Ammon's horn (tissue), 1 donor: ENCODE measurements at places on chromosomes 3 and 15.

- DNase-seq, result peak; percentile 81
Measured at GRCh38 chr3:150384296-150385212, 23.5 kb upstream of the TSC22D2 start.

- DNase-seq, result no peak
Measured at GRCh38 chr3:184525337-184526087, 36.1 kb upstream of the EPHB3 start.

DNA sequence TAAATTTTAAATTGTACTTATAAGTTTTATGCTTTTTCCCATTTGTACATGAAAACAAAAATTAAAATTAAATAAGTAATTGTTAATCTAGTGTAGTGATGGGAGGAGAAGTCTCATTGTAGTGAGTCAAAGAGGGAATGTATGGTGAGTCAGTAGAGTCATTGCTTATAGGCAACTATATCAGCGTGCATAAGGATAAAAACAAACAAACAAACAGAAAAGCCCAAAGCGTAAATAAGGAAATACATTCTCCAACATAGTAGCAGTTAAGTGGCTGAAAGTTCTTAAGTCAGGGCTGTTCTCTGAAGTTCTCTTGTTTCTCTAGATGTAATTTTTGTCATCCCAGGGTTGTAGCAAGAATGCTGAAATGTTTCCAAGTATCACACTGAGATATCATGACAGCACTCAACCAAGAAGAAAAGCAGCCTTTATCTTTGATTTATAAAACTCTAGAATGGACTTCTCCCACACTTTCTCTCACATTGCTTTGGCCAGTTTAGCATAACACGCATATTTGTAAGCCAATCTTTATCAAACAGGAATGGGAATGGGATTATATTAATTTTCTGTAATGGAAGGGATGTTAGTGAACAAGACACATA, 184.1 kb upstream of the TP63 start:
- no peak for DNase-seq

- DNase-seq, result peak; percentile 46
Measured at GRCh38 chr3:134464064-134464688, 21.6 kb downstream of the ANAPC13 start.

DNA sequence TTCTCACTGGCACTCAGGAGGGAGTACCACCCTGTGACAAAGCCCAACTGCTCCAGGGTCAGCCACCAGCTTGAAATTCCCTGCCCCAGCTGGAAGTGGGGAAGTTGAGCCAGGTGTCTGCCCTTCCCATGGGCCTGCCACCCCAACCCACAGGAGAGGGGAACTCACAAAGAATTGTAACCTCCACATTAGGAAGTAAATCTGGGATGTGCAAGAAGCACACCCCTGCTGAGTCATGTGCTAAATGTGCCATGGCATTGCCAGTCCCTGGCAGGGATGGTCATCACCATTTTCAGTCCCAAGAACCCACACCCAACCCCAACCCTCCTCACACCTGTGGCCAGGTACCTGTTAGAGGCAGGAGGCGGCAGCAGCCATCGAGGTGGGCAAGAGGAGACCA, 165.2 kb upstream of the THBS1 start:
- DNase-seq, result no peak

- DNase-seq, result no peak
Measured at GRCh38 chr15:75008221-75008625, 12.9 kb downstream of the SCAMP5 start.

DNA sequence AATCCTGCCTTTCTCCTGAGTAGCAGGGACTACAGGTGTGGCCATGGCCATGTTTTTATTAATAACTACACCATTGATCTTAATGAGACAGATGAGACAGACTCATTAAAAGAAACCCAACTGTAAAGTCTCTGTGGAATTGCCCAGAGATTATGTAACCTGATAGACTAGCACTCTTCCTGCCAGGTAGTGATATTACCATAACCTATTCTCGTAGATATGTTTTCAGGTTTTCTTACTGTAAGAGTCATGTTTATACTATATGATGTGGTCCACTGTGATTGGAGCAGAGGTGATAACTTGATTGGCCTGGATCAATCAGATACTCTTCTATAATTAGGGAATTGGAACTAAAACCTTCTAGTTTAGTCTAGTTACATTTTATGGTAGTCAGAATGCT, 93.7 kb downstream of the NFKBIZ start:
- no peak for DNase-seq

- no peak for DNase-seq
Measured at GRCh38 chr3:195855471-195856409, 44.0 kb upstream of the MUC4 start.

- DNase-seq, result no peak
Measured at GRCh38 chr3:153045150-153045549, 116.9 kb upstream of the RAP2B start.

GRCh38 chr15:67827562-67828277, 2.4 kb downstream of the SKOR1 start:
- DNase-seq, result no peak

DNA sequence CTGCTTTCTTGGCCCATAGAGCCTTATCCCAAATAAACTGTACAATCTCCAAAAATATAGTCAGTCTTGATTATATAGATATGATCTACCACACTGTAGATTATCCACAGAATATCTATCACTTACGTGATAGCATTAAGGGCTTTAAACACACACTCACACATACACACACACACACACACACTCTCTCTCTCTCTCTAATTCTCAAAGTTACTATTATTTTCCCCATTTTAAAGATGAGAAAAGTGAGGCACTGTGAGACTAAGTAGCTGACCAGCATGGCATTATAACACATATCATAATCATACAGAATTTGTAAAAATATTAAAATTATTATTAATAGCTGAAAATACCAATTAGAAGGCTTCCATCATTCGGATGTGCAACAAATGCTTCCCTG, 4.2 kb downstream of the TBC1D5 start:
- DNase-seq, result no peak
